ENCODE measurements at places on chromosomes 12 and 14.

GRCh38 chr12:106197906-106198623 lies 49.8 kb downstream of the CKAP4 start:
- no peak for DNase-seq

GRCh38 chr12:34297790-34298164 lies 275.5 kb downstream of the ALG10 start:
- DNase-seq = no peak

DNA sequence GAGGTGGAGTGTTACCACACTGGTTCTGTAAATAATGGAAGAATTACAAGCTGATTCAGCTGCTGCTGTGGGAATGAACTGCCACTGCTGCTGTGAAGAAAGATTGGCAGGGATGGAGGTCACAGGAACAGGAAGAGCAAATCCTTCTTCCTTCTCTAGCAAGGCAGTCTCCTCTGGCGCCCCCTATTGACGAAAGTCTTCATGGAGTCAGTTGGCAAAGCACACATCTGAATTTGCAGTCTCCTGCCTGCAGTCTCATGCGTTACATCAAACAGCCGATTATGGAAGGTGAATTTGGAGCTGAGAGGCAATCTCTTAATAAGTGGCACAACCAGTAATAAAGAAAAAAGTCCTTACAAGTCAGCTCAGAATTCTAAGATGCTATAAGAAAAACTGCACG lies 106.0 kb upstream of the TMTC1 start:
- no peak for DNase-seq

DNA sequence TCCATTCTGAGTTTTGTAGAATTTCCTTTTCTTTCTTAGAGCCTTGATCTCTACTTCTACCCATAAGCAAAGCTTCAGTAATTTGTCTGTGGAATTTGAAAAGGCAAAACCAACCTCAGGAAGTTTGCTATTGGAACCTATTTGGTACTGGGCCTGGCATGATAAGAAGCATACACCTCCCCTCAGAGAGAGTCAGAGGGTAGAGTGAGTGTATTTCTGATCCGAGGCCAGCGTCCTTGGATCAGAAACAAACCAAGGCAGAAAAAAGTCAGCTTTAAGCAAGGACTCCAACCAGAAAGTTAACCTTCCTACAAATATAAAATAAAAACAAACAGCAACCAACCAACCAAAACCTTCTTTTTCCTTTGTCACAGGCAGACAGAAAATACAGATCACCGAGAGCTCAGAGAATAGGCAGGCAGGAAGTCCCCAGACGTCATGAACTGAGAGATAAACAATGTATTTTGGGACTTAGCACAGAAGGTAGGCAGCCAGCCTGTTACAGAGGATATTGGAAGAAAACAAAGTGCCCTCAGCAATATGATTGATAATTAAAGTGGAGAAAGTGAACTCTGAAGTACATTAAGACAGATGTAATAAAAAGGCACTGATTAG lies 141.5 kb downstream of the NEDD1 start:
- no peak for DNase-seq

DNA sequence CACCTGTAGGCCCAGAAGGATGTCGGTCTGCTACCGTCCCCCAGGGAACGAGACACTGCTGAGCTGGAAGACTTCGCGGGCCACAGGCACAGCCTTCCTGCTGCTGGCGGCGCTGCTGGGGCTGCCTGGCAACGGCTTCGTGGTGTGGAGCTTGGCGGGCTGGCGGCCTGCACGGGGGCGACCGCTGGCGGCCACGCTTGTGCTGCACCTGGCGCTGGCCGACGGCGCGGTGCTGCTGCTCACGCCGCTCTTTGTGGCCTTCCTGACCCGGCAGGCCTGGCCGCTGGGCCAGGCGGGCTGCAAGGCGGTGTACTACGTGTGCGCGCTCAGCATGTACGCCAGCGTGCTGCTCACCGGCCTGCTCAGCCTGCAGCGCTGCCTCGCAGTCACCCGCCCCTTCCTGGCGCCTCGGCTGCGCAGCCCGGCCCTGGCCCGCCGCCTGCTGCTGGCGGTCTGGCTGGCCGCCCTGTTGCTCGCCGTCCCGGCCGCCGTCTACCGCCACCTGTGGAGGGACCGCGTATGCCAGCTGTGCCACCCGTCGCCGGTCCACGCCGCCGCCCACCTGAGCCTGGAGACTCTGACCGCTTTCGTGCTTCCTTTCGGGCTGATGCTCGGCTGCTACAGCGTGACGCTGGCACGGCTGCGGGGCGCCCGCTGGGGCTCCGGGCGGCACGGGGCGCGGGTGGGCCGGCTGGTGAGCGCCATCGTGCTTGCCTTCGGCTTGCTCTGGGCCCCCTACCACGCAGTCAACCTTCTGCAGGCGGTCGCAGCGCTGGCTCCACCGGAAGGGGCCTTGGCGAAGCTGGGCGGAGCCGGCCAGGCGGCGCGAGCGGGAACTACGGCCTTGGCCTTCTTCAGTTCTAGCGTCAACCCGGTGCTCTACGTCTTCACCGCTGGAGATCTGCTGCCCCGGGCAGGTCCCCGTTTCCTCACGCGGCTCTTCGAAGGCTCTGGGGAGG lies at the start of gene LTB4R:
Gene LTB4R (plus strand): TSS at position 857 of the 959 bp plus-strand sequence. CDS start 4,150 bp downstream, outside the sequence.
- DNase-seq = no peak

DNA sequence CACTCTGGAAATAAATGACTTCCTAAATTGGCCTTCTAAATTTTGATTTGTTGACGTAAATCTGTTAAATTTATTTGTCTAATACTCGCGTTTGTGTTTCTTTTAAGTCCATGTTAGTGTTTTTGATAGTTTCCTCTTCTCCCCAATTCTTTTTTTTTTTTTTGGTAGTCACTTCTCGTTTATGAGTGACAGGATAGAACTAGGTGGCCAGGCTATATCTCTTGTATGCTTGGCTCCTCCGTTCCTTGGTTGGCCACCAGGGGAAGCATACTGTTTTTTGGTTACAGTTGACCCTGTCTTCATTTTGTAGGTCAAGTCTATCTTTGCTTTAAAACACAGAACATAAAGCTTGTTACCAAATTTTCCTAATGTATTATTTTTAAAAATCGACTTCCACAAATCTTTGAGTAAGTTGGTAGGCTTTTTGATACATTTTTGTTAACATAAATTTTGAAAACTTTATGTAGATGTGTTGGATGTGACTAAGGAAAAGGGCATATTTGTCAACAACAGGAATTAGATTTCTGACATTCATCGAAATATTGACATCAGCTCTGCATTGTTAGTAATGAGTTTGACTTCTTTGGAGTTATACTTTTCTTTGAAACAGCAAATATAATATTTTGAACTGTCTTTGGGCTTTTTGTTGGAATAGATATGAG lies 2.2 kb downstream of the RCOR1 start:
- peak; percentile 41 for DNase-seq

DNA sequence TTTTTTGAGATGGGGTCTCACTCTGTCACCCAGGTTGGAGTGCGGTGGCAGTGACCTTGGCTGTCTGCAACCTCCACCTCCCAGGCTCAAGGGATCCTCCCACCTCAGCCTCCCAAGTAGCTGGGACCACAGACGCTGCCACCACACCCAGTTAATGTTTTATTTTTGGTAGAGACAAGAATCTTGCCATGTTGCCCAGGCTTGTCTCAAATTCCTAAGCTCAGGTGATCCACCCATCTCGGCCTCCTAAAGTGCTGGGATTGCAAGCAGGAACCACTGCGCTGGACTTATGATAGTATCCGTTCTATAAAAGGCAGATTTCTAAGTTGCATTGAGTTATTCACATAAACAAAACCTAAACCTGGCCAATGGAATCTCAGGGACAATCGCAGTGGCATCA lies 321.1 kb upstream of the PRICKLE1 start:
- DNase-seq = no peak

DNA sequence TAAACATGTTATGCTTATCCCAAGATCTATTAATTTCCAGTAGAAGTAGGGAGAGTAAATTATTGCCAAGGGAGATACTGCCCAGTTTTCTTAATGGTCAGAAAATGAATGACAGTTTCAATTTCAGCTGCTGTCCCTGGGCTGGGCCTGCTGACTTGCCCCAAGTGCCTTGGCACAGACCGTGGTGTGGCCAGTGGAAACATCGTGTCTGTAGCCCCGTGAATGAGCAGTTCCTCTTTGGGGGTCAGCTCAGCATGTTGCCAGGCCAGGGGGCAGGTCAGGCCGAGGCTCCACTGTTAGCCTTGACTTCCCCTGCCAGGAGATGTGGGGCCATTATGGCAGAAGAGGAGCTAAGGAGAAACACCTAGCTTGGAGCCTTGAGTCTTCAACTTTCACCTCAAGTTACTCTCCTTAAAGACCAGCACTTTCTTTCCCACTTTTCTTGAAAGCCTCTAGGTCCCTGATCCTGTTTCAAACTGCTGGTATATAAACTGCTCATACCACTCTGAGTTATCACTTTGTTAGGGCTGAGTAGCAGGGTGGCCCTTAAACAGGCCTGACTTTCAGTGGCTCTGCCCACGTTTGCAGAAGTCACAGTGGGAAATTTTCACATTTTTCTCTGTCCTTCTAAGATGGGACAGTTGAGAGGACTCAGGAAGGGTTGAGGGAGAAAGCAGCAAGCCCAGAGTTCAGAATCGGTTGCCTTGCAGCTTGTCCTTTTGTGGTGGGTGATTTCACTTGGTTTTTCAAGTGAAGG lies 73.2 kb downstream of the SUSD6 start:
- no peak for DNase-seq

GRCh38 chr14:59154373-59154772 lies 34.1 kb upstream of the DAAM1 start:
- DNase-seq = no peak

GRCh38 chr12:49798248-49798647 lies 30.0 kb downstream of the NCKAP5L start:
- no peak for DNase-seq

- DNase-seq = no peak
Observed at GRCh38 chr12:104863296-104863948, 94.7 kb downstream of the SLC41A2 start.

- DNase-seq = no peak
Observed at GRCh38 chr12:91493308-91493707, 310.7 kb upstream of the DCN start.

GRCh38 chr14:70186900-70187451 lies 1.8 kb downstream of the SLC8A3 start:
- DNase-seq = no peak

- DNase-seq = no peak
Observed at GRCh38 chr14:53630336-53630735, 326.3 kb downstream of the BMP4 start.

- peak; percentile 26 for DNase-seq
Observed at GRCh38 chr12:121334513-121335343, 17.5 kb downstream of the ANAPC5 start.

DNA sequence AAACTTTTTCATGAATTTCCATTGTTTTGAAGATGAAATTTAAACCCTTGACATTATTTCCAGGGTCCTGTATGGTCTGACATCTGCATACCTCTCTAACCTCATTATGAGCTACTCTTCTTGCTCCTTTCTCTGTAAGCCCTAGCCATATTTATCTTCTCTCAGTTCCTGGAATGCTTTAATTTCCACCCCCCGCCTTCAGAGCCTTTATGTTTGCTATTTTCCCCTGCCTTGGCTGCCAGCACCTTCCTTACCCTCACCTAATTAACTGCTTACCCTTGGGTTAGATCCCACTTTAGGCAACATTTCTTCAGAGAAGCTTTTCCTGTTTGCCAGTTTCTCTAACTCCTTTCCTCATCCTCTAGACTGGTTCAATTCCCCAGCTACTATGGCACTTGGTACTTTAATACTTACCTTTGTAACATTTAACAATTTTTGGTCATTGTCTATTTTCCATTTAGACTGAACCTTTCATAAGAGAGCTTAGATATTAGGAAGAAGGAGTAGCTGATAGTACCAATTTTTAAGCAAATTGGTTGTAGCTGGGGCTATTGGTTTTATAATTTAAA lies 6.0 kb downstream of the STYX start:
- no peak for DNase-seq

DNA sequence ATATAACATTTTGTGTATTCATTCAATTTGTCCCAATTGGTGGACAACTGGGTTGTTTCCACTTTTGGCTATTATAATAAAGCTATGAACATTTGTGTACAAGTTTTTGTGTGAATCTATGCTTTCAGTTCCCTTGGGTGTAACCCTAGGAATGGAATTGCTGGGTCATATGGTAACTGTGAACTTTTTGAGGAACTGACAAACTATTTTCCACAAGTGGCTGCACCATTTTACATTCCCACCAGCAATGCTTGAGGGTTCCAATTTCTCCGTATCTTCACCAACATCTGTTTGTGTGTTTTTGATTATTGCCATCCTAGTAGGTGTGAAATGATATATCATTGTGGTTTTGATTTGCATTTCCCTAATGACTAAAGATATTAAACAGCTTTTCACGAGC lies 13.0 kb downstream of the LPCAT3 start:
- DNase-seq = no peak

GRCh38 chr12:89166121-89166520 lies 186.2 kb downstream of the DUSP6 start:
- DNase-seq = no peak

DNA sequence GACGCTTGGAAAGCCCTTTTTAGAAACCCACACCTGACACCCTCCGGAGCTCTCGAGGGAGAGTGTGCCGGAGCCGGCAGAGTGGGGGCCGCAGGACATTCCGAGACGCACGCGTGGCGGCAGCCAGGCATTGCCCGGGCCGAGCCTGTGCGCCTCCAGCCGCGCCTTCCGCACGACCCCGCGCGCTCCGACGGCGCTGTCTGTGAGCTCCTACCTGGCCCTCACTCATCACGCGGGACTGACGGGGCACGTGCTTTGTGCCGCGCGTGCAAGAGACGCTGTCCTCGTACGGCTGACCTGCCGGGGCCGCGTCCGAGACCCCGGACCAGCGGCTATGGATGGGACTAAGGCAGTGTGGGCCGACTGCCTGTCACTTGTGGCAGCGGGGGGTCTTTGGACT lies 5.2 kb downstream of the GALNT9 start:
- no peak for DNase-seq

- DNase-seq = no peak
Observed at GRCh38 chr14:21215130-21215878, 53.9 kb downstream of the HNRNPC start.

DNA sequence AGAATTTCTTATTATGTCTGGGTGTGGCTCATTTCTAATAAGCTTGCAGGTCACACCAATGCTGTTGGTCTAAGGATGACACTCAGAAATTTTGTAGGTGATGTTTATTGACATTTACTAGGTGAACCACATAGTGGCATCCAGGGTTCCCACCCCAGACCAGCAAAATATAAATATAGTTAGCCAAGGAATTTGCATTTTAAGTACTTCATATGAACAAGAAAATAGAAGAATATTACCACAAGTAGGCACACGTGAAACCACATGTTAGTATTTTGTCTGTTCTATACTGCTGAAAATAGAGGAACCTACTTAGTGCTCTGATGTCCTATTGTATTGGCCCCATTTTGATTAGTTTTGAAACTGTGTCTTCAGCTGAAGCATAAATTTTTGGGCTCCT lies 71.1 kb downstream of the USP15 start:
- DNase-seq = no peak

DNA sequence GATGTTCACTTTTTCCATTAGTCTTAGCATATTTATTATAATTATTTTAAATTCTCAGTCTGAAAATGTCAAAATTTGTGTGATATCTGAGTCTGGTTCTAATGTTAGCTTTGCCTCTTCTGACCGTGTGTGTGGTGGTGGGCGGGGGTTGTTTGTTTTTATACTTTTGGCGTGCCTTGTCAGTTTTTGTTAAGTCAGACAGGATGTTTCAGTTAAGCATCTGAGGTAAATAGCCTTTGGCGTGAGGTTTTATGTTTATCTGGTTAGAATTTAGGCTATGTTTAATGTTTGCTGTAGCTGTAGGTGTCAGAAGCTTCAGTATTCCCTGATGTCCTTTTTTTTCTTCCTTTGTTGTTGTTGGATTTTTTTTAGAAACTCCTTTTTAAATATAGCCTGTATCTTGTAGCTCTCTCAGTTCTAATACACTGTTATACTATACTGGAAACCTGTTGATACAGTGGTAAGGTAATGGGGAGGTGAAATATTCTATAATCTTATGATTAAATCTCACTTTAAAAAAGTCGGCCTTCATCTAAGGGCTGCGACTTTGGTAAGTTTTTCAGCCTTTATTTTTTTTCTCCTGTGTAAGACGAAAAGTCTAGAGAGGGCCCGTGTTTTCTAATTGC lies 111.6 kb downstream of the SCAF11 start:
- DNase-seq = no peak
